Stimulated activated CD8-positive, alpha-beta memory T cell treated with anti-CD3 and anti-CD28 coated beads, Interleukin-2, amount 100 ng/mL, for 48 hours (primary cell): ENCODE measurements at places on chromosomes 2 and 18.

- DNase-seq: no peak
Measured at GRCh38 chr2:112491946-112492345, 10.0 kb downstream of the TTL start.

- no peak for DNase-seq
Measured at GRCh38 chr2:240988146-240988545, 10.3 kb upstream of the SNED1 start.

DNA sequence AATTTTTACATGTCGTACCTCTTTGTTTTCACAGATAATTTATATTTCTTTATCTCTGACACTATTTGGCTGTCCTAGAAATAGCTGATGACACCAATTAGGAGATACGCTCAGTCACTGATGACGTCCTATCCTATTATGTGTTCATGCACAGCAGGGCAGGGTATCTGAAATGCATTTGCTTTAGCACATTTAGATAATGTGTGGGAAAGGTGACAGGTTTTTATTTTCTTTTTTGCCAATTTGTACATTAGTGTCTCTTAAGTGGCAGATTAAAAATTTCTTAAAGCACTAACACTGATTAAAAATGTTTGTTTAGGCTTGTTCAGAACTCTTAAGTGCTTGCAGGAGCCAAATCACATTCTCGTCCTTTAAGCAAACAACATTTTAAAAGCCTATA lies 39.7 kb downstream of the CDC42EP3 start:
- DNase-seq: no peak

DNA sequence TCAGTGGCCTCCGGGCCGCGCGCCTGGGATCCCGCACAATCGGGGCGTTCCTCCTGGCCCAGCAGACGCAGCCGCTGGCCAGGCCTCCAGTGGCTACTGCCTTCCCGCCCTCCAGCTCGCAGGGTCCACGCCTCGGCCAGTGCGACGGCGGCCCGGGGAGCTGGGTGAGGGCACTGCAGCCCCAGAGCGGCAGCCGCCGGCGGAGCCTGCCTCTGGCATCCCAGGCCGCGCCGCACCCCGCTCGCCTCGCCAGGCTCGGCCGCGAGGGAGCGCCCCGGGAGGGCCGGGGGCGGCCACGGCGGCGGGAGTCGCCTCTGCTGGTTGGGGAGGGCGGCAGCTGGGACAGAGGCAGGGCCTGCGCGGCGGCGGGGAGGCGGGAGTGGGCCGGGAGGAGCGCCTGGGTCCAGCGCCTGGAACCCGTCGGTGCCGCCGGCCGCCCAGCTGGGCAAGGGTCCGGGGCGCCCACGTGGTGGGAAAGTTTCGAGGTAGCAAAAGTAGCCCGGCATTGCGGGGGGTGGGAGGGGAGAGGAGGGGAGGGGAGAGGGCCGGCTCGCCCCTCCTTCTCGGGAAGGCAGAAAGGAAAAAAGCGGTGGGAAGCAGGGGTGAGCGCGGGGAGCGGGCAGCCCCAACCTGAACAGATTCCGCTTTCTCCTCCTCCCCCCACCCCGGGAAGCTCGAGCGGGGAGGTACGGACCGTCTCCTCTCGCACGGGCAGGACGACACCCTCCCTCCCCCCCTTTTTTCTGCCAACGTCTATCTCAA lies 1.5 kb upstream of the INHBB start:
- no peak for DNase-seq

- DNase-seq: no peak
Measured at GRCh38 chr2:58731488-58731869, 490.4 kb upstream of the FANCL start.

- DNase-seq: no peak
Measured at GRCh38 chr2:197179744-197180498, 130.7 kb downstream of the ANKRD44 start.

GRCh38 chr2:60555066-60555782 lies 1.8 kb upstream of the BCL11A start:
- no peak for DNase-seq

- DNase-seq: no peak
Measured at GRCh38 chr18:12023375-12023774, 42.1 kb downstream of the IMPA2 start.

- DNase-seq: no peak
Measured at GRCh38 chr2:61660511-61661388, 122.6 kb upstream of the XPO1 start.

DNA sequence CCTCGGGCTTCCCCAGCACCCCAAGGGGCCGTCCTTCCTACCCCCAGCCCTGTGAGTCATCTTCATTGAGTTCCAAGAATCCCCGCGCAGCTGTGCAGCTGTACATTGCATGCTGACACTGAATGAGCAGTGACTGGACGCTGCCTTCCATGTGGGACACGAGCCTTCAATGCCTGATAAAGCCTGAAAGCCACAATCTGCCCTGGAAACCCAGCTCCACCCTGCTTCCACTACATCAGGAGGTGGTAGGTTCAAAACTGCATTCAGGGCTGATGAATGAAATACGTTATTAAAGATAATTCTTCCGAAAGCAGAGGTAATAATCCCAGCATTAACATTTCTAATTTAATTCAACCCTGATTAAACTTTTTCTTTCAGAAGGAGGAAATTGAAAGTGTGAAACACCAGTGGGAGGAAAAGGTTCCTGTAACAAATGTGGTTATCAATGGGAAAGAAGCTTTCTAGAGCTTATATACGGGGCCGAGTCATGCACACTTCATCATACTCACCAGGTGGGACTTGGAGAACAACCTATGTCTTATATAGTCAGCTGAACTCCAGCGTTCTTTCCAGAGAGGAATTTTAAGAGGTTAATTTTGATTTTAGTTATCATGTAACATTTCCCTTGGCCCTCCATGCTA lies 360.1 kb downstream of the LPIN1 start:
- DNase-seq: peak; percentile 27

- no peak for DNase-seq
Measured at GRCh38 chr2:28173377-28173776, 219.3 kb upstream of the FOSL2 start.

GRCh38 chr18:38174173-38174572 lies 608.6 kb upstream of the CELF4 start:
- DNase-seq: no peak

GRCh38 chr18:39675906-39676305 lies 2110.3 kb upstream of the CELF4 start:
- no peak for DNase-seq

- DNase-seq: no peak
Measured at GRCh38 chr2:227406177-227407031, 18.7 kb upstream of the SCYGR1 start.

DNA sequence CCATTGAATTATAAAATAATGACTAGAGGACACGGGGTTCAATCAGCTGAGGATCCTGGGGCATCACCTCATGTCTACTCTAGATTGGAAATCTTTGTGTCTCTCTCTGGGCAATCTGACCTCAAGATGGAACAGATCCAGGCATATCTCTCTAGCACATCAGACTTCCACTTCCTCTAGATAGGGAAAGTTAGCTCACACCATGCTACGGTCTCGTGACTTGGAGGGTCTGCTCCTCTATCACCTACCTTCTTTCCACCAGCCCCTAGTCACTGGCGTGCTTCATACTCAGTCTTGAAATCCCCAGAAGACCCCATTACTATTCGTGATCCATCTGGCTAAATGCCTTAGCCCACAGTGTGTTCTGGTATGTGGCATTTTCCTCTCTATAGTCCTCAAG lies 148.8 kb downstream of the ANKRD44 start:
- DNase-seq: no peak
